ENCODE measurements at places on chromosomes 16 and 17. TPM values are rescaled to one million over a fixed set of nuclear protein-coding genes. Genes with fewer than 3 reads are reported as not detected.

IST1 gene
- total RNA-seq = 136 TPM

SPATA32 gene
- not detected for total RNA-seq

AATK gene
- not detected for total RNA-seq

NME3 gene
- total RNA-seq = 102 TPM

SPN gene
- total RNA-seq = not detected

MYH8 gene
- total RNA-seq = not detected

RNF227 gene
- total RNA-seq = 29.2 TPM

CCL1 gene
- total RNA-seq = not detected

SLC2A4 gene
- not detected for total RNA-seq

VAT1L gene
- 22.0 TPM for total RNA-seq

SEZ6 gene
- 1.2 TPM for total RNA-seq

CES1 gene
- 0.58 TPM for total RNA-seq

GAS2L2 gene
- total RNA-seq = not detected

EVI2A gene
- 3.5 TPM for total RNA-seq

CENPX gene
- 149 TPM for total RNA-seq

ZG16B gene
- total RNA-seq = not detected

GPR139 gene
- not detected for total RNA-seq

CHAD gene
- total RNA-seq = not detected

CD300LG gene
- not detected for total RNA-seq

CDH8 gene
- not detected for total RNA-seq

PIRT gene
- not detected for total RNA-seq

UNK gene
- 32.3 TPM for total RNA-seq

MRPL38 gene
- 24.1 TPM for total RNA-seq

CDH13 gene
- 59.2 TPM for total RNA-seq

ADGRG3 gene
- total RNA-seq = not detected

ACSM2A gene
- total RNA-seq = not detected

SPATA22 gene
- total RNA-seq = 0.71 TPM

RNF222 gene
- total RNA-seq = not detected

NAA60 gene
- 9.5 TPM for total RNA-seq

CCDC102A gene
- 16.1 TPM for total RNA-seq

IGSF6 gene
- not detected for total RNA-seq

ITGAX gene
- total RNA-seq = 0.86 TPM

SPIRE2 gene
- total RNA-seq = 4.0 TPM

ERN2 gene
- 0.35 TPM for total RNA-seq

ANKRD13B gene
- 2.7 TPM for total RNA-seq

HS3ST2 gene
- not detected for total RNA-seq

LLGL2 gene
- total RNA-seq = 0.89 TPM

CCL7 gene
- 5.3 TPM for total RNA-seq

NPB gene
- total RNA-seq = not detected

TMEM204 gene
- 39.8 TPM for total RNA-seq

RAB34 gene
- total RNA-seq = 403 TPM

QRICH2 gene
- total RNA-seq = 0.58 TPM

Measured in myometrial cell (primary cell).